ENCODE measurements at places on chromosomes 16 and 17. TPM values are rescaled to one million over a fixed set of nuclear protein-coding genes. Genes with fewer than 3 reads are reported as not detected.

The MT4 gene
- not detected for total RNA-seq

The GHDC gene
- 20.0 TPM for total RNA-seq

GRCh38 chr17:42055496-42055895 lies 5.1 kb upstream of the C17orf113 start:
- no peak for DNase-seq

DNA sequence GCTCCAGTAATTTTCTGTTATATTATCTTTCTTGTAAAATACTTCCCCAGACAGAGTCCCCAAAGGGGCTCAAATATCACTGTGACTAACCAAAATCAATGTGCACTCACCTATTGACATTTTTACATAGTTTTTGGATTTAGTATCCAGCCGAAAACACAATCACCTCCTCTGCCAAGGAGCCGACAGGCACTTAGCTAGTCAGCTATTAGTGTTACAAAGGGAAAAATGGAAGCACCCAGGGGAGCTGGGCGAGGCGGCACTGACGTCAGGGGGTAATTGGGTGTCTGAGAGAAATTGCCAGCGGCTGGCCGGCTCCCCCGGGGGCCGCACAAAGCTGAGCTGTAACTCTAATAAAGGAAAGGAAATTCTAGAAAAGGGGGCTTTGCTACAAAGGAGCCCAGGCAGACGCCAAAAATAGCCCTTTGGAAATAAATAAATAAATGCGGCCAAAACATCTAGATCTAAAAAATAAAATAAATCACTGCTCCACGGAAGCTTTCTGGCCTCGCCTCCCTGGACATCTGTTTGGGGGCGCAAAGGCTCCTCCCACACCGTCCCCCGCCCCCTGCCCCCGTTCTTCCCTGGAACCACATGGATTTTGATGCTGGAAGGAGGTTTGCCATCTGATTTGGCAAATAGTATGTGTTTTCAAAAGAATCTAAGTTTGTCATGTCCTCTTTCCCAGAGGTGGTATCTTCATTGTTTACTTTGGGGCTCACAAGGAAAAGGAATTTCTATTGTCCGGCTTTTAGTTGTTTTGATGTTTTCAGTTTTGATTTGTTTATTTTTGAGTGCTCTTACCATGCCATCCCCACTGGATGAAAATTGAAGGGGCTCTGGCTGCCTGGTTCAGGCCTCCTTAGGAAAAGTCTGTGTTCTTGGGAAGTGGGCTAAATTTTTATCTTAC lies 156.7 kb downstream of the ZNF423 start:
- peak; percentile 81 for DNase-seq

GRCh38 chr16:2278272-2278608 lies 10.3 kb upstream of the RNPS1 start:
- no peak for DNase-seq

- DNase-seq, result peak; percentile 89
Observed at GRCh38 chr17:68697850-68698361, 96.7 kb upstream of the FAM20A start.

DNA sequence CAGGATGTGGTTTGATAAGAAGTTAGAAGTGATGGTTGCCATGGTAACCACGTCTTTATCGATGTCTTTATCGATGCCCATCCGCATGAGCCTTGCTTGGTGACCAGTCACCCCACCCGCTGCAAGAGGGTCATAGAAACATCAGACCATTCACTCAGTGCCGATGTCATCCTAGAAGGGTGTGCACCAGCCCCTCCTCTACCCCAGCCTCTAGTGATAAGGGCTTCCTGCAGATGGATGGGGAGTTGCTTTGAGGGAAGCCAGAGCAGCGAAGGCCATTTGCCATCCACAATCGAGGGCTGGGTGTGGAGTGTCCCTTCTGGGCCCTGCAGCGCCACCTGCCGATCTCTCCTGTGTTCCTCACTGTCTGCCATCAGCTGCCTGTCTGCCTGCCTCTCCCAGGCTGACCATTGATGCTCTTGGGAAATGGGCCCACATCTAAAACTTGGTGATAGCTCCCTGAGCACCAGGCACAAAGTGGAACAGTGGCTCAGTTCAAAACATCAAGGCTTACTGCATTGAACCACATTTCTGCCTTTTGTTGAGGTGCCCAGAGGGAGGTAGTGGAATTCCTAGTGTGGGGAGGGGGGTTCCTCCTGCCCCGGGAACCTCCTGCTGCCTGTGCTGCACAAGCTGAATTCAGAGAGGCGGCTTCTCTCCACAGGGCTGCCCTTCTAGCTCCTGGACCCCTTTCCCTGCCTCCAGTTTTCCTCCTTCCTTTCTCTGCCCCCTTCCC lies 8.9 kb downstream of the CALB2 start:
- peak; percentile 20 for DNase-seq

- no peak for DNase-seq
Observed at GRCh38 chr16:4320571-4321137, 4.8 kb downstream of the GLIS2 start.

DNA sequence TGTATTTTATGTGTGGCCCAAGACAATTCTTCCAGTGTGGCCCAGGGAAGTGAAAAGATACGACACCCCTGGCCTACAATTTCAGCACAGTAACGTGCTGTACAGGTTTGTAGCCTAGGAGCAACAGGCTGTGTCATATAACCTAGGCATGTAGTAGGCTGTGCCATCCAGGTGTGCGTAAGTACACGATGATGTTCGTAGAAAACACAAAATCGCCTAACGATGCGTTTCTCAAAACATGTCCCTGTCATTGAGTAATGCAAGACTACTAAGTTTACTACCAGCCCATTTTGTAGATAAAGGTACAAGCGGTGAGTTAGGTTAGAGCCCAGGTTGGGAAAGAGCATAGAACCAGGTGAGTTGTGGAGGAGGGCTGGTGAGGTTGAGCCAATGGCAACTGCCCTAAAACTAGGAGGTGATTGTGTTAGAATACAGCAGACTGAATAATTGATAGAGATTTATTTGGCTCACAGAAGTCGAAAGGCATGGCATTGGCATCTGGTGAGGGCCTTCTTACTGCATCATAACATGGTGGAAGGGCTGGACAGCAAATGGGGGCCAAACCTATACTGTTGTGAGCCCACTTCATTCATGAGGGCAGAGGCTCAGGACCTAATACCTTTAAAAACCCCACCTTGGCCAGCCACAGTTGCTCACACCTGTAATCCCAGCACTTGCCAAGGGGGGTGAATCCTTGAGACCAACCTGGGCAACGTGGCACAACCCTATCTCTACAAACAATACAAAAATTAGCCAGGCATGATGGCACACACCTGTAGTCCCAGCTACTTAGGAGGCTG lies 4.2 kb downstream of the EIF1 start:
- DNase-seq, result no peak

DNA sequence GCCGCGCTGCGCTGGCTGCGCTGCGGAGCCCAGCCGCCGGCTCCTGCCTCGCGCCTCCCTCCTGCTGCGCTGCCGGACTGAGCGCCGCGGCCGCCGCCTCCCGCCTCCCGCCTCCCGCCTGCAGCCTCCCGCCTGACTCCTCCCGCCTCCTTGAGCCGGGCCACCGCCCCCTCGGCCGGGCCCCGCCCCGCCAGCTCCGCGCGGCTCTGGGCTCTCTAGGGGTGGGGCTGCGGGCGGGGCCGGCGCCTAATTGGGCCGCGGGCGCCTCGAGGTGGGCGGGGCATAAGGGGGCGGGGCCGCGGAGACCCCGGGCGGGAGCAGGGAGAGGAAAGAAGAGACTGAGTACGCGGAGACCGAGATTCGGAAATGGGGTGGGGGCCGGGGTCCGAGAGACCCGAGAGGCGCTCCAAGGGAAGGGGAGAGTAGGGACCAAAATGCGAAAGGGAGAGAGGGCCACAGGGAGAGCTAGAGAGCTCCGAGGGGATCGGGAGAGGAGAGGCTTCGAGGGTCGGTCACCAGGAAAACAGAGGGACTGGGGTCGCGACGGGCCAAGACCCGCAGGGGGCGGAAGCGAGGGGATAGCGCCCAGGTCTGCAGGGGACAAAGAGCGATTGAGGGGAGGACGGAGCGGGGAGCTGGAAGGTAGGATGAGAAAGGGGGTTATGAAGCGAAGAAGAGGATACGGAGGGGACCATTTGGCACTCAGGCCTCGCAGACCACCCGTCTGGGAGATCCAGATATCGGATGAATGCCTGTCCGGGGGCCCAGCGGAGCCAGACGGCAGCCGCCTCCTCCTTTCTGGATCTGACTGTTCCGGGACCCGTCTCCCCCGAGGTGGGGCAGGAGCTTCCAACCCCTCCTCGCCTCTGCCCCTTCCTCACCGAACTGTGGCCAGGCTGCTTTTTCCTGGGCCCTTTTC lies at the start of gene C1QL1:
Gene C1QL1 (minus strand): TSS at position 79 of the 919 bp plus-strand sequence. CDS start 255 bp downstream, outside the sequence.
- peak; percentile 86 for DNase-seq

The C16orf89 gene
- total RNA-seq, result 5.9 TPM

DNA sequence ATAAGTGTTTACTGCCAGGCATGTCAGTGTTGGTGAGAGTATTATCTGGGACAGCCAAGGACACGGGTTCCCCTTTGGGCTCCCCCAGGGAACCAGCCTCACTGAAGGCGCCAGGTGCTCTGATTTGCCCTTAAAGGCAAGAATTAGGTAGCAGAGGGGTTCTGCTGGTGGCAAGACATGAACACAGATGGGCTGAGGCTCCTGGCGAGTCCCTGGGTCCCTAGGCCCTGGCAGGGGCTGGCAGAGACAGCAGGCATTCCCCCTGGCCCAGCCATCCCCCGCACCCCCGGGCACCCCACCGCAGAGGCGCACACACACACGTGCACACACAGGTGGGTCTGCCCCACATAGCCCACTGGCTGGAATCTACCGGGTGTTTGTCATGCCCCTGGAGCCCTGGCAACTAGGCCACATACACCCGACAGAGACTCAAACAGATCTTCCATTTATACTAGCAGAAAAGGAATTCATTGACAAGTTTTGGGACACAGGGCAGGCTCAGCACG lies 153.3 kb downstream of the C16orf78 start:
- no peak for DNase-seq

GRCh38 chr16:75793641-75794040 lies 67.4 kb upstream of the CPHXL start:
- no peak for DNase-seq
